ENCODE measurements at places on chromosomes 6 and 20.

DNA sequence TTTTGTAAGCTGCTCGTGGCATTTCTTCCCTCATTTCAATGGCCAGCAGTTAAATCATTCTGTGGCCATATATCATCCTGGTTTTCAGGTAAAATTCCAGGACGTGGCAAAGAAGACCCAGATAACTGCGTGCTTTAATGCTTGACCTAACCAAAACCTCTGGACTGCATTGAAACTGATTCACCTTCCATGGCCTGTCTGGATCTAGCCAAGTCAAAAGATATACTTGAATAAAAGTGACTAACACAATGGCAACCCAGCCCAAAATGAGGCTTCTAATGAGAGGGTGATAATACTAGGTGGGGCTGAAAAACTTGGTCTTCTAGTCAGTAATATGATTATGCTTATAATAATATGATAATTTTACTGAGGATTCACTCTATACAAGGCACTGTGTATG, 16.5 kb upstream of the PCSK2 start:
- no peak for DNase-seq

DNA sequence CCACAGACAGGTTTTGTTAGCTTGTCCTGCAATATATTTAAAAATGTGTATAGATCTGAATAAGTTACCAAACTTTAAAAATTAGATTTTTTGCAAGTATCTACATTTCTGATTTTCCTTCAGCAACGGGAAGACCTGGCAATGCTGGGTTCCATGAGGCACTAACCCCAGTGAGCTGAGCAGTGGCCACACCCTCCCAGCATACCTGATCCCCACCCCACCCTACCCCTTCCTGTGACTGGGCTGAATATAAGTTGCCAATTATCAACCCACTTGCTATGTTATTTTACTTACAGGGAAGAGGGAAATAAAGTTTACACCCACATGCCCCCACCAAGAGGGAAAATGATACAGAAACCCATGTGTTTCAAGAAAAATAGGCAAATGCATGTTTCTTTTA, 70.3 kb upstream of the RALGAPA2 start:
- no peak for DNase-seq

- DNase-seq: no peak
Observed at GRCh38 chr6:44615621-44616020, 228.1 kb downstream of the CDC5L start.

DNA sequence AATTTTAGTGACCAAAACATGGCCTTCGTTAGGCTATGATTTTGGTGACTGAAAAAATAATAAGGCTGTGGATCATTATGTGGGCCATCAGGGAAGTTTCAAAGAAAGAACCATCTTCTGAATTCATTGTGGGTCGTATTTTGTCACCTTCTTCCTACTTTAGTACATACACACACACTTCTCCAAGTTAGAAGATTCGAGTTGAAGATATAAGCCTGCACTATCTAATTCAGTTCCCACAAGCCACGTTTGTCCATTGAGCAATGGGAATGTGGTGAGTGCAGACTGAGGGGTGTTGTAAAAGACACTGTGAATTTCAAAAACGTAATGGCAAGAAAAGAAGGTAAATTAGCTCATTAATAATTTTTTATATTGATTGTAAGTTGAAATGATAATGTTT, 766.0 kb downstream of the KIF16B start:
- no peak for DNase-seq

DNA sequence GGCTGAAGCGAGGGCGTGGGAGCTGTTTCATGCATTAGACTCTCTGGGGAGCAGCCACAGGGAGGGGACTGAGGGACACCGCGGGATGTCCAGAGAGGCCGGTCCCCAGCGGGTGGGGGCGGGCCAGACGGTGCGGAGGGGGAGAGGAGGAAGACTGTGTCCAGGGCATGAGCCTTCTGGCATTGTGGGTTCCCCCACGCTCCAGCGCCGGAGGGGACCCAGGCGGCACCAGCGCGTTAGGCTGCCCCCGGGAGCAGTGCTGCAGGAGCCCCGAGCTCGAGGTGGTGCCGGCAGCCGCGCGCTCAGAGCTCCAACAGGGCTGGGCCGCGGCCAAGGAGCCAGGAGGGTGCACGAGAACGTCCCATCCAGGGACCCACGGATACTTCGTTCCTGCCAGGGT, 14.4 kb downstream of the SLC22A3 start:
- no peak for DNase-seq

- DNase-seq: peak; percentile 16
Observed at GRCh38 chr20:44901974-44902373, 7.9 kb upstream of the PABPC1L start.

DNA sequence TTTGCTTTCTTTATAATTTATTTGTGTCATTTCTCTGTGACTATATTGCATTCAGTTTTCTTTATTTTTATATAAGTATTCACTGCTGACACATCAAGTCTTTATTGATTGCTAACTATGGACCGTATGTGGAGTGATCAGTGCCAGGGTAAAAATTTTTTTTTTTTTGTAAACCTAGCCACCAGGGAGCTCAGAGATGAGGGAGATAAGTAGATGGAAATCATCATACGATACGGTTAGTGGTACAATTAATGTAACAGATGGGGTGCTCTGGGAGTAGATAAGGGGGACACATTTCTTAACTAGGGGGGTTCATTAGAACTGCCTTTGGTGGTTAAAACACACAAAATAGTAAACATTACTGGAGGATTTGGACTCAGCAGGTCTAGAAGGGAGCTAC, 68.3 kb downstream of the AFDN start:
- no peak for DNase-seq

- DNase-seq: no peak
Observed at GRCh38 chr6:20819774-20820400, 285.6 kb downstream of the CDKAL1 start.

Data from activated naive CD4-positive, alpha-beta T cell treated with anti-CD3 and anti-CD28 coated beads for 36 hours (primary cell).